ENCODE measurements at places on chromosomes 6 and 20. TPM values are rescaled to one million over a fixed set of nuclear protein-coding genes. Genes with fewer than 3 reads are reported as not detected.

EYA4 gene
- 10.0 TPM for total RNA-seq

COL21A1 gene
- 1.0 TPM for total RNA-seq

FHL5 gene
- not detected for total RNA-seq

PTK7 gene
- total RNA-seq: 69.1 TPM

MUC22 gene
- total RNA-seq: 0.06 TPM

C6orf52 gene
- 0.80 TPM for total RNA-seq

CCM2L gene
- not detected for total RNA-seq

SLC22A1 gene
- total RNA-seq: 10.2 TPM

SNPH gene
- 21.4 TPM for total RNA-seq

TTPAL gene
- 17.9 TPM for total RNA-seq

SGK1 gene
- 95.2 TPM for total RNA-seq

AVP gene
- total RNA-seq: not detected

BACH2 gene
- total RNA-seq: 7.0 TPM

HTR1E gene
- not detected for total RNA-seq

HMGCLL1 gene
- not detected for total RNA-seq

SEMG1 gene
- total RNA-seq: not detected

CRIP3 gene
- 0.29 TPM for total RNA-seq

BTN1A1 gene
- not detected for total RNA-seq

C20orf202 gene
- not detected for total RNA-seq

EMILIN3 gene
- total RNA-seq: not detected

PKHD1 gene
- 0.40 TPM for total RNA-seq

FAM83C gene
- not detected for total RNA-seq

OTOR gene
- total RNA-seq: not detected

SCRT2 gene
- total RNA-seq: not detected

Data from PC-3 (cell line).